ENCODE measurements at places on chromosomes 2 and 18.

DNA sequence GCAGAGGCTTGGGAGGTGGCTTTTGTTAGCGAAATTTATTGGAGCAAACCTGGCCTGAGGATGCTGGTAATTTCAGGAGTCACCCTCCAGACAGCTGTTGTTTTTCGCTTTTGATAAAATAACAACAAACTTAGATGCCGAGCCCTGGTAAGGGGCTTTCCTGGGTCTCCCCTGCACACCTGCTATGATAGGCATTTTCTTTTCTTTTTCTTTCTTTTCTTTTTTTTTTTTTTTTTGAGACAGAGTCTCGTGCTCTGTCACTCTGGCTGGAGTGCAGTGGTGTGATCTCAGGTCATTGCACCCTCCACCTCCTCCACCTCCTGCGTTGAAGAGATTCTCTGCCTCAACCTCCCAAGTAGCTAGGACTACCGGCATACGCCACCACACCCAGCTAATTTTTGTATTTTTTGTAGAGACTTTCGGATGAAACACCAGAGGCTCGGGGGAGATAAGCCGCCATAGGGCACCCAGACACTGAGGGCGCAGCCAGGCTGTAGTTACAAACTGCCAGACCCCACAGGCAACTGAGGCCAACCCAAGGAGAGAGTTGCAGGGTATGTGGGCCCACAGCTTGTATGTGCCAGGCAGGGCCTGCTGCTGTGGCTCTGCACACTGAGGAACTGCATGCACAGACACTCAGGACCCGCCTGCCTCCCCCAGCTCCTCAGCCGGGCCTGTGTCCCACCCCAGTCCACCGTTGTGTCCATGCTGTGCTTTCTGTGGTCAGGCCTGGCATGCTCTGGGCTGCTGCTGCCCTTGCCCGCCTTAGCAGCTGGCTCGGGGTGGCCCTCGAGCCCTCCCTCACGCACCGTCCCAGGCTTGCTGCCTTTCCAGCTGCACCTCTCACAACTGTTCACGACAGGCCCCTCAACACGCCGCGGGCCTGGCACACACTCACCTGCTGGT lies 3.9 kb downstream of the GYPC start:
- DNase-seq: no peak

- no peak for DNase-seq
Measured at GRCh38 chr2:10561288-10562035, 113.3 kb upstream of the ODC1 start.

DNA sequence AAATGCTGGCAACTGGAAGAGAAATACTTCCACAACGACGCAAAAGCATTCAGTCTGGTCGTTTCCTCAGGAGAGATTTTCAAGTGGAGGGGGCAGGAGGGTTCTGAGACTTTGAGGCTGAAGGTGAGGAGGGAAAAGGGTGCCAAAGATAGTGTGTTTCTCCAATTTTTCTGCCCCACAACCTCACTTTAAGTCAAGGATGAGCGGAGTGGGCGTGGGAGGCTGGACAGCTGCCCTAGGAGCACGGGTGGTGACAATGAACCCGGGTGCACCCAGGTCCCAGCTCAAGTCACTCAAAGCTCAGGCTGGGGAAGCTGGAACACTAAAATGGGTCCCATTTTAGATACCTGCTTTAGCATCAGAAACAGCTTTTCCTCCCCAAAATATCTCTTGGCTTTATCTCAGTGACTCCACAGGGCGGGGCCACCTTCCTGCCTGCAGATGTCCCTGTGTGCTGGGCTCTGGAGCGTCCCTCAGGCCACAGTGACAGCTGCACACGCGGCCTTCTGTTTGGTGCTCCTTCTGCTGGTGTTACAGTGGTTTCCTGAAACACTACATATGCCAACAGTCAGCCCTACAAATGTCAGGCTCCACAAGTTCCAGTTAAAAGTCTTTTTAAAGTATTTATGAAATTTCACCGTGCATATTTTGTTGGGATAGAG lies 1.4 kb upstream of the MBP start:
- DNase-seq: no peak

GRCh38 chr2:2799151-2799697 lies 468.1 kb upstream of the MYT1L start:
- no peak for DNase-seq

- no peak for DNase-seq
Measured at GRCh38 chr2:58235170-58235569, 6.0 kb downstream of the FANCL start.

DNA sequence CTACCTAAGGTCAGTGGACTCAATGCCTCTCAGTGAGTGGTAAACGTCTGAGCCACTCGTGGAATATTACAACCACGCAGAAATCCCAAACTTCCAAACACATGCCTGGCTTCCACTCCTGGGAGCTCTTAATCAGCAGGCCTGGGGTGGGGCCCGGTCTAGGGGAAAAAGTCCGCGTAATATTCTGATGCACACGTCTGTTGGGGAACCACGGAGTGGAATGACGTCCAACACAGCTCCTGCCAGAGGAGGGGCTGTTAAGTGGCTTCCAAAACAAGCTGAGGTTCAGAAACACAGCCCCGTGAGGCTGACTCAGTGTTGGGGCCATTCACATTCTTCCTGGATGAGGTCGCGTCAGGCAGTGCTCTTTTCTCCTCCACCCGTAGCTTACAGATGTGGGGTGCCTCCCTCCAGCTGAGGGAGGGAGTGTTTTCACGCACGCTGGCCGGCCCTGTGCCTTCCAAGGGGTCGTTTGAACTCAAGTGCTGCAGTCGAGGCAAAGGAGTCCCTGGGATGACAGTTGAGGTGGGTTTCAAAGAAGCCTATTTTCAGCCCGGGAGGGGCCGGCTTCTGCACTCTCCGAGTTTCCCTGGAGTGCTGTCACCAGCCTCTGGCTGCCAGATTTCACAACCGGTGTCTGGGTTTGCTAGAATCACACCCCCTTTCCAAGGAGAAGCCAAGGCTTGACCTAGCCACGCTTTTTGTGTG lies 73.1 kb downstream of the ACKR3 start:
- no peak for DNase-seq

DNA sequence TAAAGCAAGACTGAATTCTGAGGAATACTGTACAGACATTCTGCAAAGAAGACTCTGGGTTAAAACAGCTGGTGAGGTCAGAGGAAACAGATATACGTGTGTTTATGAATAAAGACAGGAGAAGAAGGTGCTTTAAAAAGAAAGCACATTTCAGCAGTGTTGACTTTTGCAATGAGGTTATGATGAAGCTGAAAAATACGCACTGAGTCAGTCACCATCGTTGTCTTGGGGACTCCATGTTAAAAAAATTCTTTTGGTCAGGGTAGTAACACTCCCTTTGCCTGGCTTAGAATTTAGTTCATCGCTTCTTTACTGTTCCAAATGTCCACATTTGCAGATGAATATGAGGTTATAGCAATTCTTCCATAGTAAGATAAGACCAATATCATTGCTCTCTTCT lies 1049.0 kb downstream of the TSN start:
- DNase-seq: no peak

DNA sequence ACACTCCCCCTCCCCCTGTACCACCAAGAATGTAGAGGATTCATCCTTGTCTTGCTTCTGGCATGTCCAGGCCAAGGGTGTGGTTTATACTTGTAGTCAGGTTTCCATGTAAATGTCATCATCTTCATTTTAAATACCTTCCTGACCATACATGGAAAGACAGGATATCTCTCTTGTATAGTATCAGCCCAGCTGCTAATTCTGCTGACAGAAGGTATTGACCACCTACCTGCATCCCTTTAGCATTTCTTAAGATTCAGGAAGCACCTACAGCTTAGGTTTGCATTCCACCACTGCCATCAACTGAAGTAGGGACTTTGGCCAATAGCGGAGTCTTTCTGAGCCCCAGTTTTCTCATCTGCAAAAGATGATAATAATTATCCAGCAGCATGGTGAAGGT lies 22.9 kb upstream of the FSHR start:
- no peak for DNase-seq

DNA sequence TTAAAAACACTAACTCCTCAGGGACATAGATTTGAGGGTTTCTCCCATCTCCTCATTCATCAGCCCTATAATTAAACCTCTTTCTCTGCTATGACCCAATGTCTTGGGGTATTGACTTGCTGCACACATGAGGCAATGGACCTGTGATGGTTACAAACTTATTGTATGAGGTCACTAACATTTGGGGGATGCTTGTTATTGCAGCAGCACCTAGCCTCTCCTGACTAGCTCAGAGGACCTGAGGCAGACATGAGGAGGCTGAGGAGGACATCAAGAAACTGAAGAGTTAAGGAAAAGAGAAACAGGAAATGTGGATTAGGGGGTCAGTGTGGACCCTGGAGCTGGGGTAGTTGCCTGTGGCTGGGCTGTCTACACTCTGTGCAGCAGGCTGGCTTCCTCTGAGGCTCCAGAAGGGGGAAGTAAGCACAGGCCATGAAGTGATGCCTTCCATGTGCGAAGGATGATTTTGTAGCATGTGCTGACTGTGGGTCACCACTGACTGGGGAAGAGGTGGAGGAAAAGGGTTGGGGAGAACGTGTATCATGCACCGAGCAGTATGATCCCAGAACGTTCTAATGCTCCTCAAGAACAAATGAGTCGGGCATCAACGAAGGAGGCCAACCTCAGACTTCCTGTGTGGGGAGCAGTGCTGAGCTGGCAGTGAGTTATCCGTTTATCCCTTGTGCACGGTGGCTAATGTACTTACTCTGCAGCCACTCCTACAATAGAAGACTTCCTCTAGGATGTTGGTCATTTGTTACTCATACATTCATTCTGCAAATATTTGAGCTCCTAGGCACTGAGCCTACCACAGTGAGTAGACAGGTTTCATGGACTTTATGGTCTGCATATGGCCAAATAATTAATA lies 42.1 kb upstream of the RFX8 start:
- DNase-seq: no peak

- no peak for DNase-seq
Measured at GRCh38 chr2:240894836-240895558, 959 bp downstream of the MAB21L4 start.

GRCh38 chr2:31270822-31271231 lies 36.9 kb downstream of the EHD3 start:
- DNase-seq: no peak
